NCI-H187 treated with DMSO at 0.1 percent for 48 hours (cell line): ENCODE measurements at places on chromosomes 7 and 10.
A peak's percentile ranks its signal among the peaks of the same experiment; 100 is the strongest.

DNA sequence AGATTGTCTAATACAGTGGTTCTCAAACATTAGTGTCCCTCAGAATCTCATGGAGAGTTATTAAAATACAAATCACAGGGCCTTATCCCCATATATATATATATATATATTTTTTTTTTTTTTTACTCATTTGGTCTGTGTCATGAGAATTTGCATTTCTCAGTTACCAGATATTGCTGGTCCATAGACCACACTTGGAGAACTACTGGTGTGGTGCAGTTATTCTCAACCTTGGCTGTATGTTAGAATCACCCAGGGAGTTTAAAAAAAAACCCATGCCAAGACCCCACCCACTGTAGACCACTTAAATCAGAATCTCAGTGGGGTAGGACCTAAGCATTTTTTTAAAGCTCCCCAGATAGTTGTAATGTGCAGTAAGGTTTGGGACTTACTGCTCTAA is 179.9 kb downstream of the AUTS2 start:
- no peak for DNase-seq

- no peak for DNase-seq
Measured at GRCh38 chr10:110307805-110308204, 3.1 kb upstream of the SMNDC1 start.

DNA sequence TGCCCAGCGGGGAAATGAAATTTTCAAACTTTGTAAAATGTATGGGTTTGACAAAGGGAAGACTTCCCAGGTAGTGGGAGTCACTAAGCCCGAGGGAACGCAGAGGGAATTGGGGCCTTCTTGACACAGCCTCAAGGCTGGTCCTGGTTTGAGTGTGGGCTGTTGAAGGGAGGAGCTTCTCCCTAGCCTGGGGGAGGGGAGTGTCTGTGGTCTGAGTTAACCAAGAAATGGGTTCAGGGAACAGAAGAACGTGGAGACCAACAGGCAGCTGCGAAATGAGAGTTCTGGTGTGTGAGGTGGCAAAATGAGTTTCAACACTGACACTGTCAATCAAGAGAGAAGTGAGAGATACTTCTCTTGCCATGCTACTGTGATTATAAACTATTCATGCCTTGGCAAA is 32.7 kb upstream of the BAMBI start:
- DNase-seq, result no peak

DNA sequence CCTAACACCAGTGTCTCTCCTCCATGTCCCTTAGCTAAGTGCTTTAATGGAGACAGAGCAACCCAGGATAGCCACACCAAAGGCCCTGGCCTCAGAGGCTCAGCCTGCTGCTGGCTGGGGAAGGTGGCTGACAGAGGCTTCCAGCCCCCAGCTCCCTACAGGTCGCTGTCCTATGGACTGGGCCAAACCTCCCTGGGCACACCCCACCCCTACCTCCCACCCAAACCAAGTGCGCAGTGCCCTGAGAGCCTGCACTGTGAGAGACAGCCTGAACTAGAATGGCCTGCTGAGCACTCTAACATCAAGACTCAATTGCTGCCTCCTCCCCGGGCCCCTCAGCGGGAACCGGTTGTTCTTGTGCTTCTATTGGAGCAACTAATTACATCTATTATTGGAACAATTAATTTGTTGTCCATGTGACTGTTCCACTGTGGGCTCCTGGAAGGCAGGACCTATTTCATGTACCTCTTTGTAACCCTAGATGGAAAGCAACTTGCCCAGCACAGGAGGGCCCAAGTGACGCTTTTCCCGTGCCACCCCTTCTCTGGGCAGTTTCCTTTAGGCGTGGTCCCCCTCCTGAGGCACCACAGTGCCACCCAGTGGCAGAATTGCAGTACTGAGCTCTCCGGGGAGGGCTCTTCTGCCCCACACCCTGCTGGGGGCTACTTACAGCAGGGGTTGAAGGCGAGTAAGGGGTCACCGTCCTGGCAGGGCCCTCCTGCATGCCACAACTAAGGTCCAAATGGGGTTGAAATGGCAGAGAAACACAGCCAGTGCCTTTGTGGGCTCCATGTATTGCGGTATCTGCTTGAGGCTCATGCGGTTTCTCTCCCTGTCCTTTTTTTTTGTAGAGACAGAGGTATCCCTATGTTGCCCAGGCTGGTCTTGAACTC is 63.7 kb upstream of the WAPL start:
- DNase-seq, result peak; percentile 2

GRCh38 chr10:114276671-114277070 is 37.6 kb downstream of the VWA2 start:
- no peak for DNase-seq

DNA sequence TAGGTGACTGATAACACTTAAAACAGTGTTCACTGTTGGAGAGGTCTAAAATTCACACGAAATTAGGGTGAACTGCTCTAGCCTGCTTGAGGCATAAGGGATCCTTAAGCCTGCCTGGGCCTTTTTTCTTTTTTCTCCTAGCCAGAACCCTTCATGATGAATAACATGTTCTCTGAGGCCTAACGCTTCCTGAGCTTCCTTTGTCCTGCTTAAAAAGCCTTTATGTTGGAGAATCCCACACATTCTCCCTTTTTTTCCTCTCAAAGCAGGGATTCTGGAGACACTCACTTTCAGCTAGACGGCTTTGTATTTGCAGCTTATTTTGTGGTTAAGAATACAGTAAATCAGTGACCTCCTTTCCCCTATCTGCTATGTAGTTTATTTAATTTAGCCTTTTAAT is 354.7 kb upstream of the PHF14 start:
- DNase-seq, result no peak

DNA sequence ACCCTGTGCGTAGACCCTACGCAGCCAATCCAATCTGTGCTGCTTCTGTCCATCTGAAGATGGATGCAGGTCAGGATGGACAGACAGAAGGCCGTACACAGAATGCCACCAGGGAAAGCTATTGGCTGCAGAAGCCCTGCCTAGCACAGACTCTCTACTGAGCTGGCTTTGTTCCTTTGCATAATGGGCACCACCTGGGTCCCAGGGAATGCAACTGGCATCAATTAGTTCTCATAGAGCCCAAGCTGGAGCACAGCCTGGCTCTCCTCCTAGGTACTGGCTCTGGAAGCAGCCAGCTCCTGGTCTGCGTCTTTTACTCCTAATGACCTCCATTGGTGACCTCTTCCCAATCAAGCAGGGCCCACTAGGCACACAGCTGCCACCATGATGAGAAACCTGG is 26.8 kb upstream of the CACUL1 start:
- no peak for DNase-seq

DNA sequence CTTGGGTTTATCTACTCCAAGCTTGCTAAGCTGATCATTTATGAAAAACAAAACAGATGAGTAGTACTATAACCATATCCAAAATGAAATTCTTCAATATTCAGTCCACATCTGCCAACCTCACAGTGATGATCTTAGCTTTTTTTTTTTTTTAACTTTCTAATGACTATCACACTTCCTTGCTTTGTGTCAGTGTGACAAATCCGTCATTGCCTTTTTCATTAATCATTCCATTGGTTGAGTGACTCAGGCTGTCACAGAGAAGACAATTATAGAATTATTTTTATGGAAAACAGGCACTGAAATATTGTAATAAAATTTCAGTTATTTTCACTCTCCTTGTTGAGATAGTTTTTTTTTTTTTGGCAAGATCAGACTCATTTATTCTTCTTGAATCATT is 70.7 kb downstream of the CPVL start:
- no peak for DNase-seq

DNA sequence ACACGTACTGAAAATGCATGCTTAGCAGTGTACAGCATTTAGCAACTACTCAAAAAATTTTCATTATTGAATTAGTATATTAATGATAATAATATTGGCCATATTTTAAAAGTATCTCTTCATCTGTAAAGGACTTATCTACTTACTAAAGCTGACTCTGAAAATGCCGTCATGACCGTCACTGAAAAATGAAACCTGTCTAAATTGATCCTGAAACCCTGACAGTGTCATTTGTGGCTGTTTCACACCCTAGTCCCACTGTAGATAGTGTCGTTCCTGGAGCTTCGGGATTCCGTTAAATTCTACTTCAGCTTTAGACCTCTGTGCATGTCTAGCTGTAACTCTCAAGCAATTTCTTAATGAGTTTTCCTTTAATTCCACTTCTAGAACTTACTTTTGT is 35.8 kb upstream of the EZH2 start:
- no peak for DNase-seq

GRCh38 chr10:11328264-11329061 is 283.0 kb downstream of the USP6NL start:
- DNase-seq, result peak; percentile 46

- DNase-seq, result peak; percentile 4
Measured at GRCh38 chr10:86652361-86653202, 1.8 kb upstream of the OPN4 start.

GRCh38 chr10:59881640-59882039 is 24.7 kb downstream of the CCDC6 start:
- DNase-seq, result no peak

GRCh38 chr7:5117095-5117970 is 71.7 kb downstream of the RBAK start:
- no peak for DNase-seq

DNA sequence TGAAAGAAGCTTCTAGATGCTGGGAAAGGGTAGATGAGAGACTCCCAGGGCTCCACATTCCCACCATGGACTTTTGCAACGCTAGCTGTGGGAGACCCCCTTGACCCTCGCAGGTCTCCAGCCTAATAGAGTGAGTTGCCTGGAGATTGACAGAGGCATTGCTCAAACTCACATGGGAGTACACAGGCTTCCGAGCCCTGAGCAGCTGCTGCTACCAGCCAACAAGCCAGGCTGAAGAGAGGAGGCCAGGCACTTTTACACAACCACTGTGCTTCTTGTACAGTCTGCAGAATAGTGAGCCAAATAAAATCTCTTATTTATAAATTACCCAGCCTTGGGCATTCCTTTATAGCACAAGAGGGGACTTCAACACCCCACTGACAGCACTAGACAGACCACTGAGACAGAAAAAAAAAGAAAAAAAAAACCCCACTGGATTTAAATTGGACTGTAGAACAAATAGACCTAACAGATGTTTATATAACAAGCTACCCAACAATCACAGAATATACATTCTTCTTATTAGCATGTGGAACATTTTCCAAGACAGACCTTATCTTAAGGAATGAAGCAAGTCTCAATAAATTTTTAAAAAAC is 146.2 kb downstream of the ZFAND4 start:
- DNase-seq, result no peak

DNA sequence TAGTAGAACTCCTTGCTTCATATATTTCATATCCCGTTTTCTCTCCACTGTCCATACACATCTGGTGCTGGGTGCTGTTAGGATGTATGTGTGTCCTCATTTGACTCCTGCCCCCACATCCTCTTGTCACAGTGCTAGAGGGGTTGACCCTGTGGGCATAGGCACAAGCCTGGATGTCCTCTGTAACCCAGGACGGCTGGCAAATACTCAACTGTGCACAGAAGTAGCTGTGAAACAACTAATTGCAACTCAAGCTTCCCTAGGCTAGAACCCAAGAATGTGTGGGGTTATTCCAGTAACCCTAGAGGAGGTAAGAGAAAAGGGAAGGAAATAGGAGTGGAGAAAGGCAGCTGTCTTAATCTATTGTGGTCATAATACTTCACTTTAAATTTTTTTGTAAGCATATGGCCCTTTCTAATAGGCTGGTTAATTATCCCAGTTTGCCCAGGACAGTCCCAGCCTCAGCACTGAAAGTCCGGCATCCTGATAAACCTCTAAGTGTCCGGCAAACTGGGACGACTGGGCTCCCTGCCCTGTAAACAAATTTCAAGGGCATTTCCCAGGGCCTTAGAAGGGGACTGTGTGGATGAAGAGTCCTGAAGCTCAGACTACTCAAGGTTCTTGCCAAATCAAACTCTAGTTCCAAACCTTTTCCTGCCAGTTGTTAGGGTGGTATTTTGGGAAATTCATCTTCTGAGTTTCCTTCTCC is 283.2 kb upstream of the CELF2 start:
- DNase-seq, result no peak

GRCh38 chr10:5854131-5854475 is 35.6 kb downstream of the ANKRD16 start:
- no peak for DNase-seq

GRCh38 chr7:50681432-50682045 is 101.2 kb downstream of the GRB10 start:
- DNase-seq, result no peak

DNA sequence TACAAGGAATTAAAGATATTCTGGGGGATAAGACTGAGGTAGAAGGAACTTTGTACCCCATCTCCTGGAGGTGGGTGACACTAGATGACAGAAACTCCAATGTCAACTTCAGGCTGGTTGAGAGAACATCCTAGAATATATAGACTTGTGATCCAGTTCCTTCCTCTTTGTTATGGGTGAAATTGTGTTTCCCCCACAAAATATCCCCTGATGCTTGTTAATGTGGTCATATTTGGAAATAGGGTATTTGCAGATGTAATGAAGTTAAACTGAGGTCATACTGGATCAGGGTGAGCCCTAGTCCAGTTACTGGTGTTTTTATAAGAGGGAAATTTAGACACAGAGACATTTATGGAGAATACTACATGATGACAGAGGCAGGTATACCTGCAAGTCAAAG is 114.0 kb upstream of the NAMPT start:
- no peak for DNase-seq

DNA sequence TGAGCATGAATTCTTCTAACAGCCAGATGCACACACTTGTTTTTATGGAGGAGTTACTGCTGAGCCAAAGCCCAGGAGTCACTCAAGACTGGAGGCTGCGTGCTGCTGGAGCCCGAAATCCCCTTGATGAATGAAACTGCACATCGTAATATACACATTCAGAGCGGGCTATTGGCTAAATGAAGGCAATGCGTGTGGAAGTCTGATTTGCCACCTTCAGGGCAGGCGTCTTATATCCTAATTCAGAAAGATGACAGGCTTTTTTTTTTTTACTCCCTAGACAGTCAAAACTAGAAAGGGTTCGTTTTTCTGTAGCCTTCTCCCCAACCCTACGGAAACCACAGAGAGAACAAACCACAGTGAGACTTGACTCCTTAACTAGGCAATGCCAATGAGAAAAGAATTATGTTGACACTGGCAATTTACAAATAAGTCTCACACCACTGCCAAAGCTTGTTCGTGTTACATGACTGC is 227.2 kb upstream of the KLF14 start:
- DNase-seq, result no peak

- DNase-seq, result no peak
Measured at GRCh38 chr7:150665089-150665748, 20.3 kb upstream of the GIMAP2 start.

DNA sequence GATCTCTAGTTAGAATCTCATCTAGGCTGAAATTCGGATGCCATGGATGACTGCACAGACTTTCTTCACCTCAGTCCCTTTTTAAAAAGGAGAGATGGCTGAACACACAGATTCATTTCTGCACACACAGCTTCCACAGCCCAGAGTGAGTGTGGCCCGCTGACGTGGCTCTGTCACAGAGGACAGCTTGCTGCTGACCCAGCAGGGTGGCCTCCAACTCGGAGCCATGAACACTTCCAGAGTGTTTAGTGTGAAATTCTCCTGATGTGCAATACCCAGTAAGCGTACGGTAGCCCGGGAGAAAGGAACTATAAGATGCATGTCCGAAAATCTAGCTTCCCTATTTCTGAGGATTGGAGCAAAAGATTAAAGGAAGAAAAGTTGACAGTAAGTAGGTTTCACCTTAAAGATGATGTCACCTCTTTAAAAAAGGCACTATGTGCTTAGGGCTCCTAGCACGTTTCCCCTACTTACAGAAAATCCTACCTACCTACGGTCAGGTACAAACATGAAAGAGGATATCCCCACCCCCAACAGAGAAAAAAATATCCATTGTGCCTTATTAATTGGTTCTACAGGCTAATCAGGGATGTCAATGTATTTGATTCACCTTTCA is 162.2 kb downstream of the RAPGEF5 start:
- no peak for DNase-seq
